ENCODE measurements at places on chromosomes 2 and 18.

DNA sequence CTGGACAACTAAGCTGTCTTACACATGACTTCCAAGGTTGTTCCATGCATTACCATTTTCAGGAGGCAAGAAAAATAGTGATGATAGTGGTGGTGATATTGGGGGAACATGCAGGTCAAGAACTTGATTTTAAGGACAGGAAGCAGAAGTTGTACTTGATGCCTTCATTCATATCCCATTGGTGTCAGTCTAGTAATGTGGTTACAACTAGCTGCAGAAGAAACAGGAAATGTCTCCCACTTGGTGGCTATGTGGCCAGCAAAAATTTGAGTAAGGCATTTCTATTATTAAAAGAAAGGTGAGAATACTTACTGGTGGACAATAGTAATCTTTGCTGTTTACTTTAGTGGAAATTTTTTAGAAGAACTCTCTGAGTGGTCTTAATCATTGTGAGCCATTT is 103.4 kb downstream of the ALMS1 start:
- no peak for DNase-seq

- DNase-seq, result no peak
Observed at GRCh38 chr2:40257340-40258134, 194.4 kb downstream of the SLC8A1 start.

DNA sequence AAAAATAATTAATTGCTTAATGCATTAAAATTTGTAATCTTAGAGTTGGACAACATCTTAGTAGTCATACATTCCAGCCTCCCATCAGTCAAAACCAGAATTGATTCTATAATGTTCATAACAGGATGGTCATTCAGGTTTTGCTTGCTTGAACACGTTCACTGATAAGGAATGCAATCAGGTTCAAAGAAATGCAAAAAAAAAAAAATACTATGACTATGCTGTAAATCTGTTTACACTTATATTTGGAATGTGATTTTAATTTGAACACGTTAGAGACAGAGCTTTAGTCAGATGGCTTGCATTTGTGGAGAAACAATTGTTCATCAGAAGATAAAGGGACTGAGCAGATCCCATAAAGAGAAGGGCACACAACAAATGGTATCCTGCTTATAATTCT is 131.3 kb upstream of the UNC80 start:
- DNase-seq, result no peak

DNA sequence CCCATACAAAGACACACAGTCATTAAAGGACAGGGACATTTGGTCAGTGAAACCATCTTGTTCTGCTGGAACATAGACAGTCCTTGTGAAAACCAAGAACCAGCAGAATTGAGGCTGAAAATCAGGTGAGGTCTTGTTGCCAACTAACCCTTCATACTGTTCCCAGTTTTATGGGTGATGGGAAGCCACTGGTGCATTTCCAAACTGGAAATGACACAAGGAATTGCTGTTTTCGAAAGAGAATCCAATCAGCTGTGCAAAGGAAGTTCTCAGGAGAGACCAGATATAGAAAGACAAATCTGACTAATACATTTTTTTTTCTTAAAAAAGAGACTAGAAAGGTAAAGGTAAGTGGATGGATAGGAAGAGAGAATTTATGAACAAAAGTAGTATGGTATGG is 948.2 kb downstream of the TSN start:
- DNase-seq, result no peak

DNA sequence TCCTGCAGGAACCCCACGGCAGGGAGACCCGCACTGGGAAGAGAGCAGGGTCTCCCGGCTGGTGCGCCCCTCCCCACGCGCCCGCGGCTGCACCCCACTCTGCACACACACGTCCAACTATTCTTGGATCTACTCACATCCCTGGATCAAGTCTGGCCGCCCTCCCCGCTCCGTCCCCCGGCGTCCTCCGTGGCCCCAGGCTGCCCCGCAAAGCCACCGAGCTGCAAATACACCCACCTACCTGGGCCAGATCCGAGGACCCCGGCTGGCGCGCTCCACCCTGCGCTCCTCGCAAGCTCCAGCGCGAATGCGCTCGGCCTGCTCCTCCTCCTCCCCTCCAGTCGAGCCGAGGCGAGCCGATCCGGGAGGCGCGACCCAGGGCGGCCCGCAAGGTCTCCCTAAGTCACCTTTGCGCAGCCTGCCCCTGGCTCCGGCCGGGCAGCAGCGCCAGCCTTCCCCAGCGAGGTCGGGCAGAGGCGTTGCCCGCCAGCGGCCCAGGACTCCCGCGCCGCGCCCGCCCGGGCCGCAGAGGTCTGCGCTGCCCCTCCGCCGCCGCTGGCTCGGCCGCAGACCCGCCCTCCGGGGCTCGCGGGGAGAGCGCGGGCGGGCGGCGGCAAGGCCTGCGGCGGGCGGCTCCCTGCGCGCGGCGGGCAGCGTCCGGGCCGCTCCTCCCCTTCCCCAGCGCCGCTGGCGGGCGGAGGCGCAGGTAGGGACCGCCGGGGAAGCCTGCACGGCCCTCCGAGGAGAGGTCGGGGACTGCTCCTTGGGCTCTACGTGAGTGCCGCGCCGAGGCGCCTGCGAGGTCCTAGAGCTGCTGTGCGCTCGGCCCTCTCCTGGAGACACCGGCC is 126.0 kb downstream of the OSBPL1A start:
- peak; percentile 24 for DNase-seq

DNA sequence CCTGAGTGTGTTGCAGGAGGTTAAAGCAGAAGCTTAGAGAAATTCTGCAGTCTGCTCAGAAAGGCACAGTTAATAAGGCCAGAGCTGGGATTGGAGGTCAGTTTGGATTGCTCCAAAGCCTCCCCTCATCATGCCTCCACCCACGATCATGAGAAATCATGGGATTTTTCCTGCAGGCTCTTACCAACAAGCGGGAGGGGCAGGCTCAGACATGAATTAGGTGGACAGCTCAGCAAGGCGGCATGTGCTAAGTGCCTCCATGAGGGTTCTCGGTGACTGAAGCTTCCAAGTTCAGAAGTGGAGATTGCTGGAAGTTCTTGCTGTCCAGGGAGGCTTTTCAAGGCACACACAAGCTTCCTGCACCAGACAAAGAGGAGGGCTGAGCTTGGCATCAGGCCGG is 163.8 kb downstream of the SETBP1 start:
- DNase-seq, result no peak

DNA sequence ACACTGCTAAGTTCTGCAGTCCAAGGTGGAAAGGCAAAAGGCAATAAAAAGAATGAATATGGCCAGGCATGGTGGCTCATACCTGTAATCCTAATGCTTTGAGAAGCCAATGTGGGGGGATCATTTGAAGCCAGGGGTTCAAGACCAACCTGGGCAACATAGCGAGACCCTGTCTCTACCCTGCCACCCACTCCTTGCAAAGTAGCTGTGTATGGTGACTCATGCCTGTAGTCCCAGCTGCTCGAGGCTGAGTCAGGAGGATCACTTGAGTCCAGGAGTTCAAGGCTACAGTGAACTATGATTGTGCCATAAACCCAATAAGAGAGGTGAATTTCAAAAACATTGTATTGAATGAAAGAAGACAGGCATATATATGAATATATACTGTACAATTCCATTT is 2.4 kb downstream of the MYL12B start:
- DNase-seq, result no peak

DNA sequence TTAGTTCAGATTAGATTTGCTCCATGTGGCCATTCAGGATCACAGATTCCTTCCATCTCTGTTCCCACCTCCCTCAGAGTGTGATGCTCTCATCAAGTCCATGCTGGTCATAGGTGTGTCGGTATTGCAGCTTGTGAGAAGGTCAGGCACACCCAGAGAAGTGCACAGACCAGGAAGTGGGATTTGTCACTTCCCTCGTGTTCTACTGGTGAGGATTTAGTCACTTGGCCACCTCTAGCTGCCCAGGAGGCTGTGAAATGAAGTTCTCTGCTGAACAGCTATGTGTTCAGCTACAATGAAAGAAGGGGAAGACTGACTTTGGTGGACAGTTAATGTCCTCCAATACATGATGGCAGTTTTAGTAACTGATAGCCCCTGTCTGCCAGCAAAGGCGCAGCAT is 3.5 kb upstream of the LANCL1 start:
- no peak for DNase-seq

GRCh38 chr2:72958542-72959385 is 41.4 kb downstream of the EMX1 start:
- no peak for DNase-seq

GRCh38 chr2:237663517-237664110 is 36.2 kb downstream of the LRRFIP1 start:
- DNase-seq, result no peak

DNA sequence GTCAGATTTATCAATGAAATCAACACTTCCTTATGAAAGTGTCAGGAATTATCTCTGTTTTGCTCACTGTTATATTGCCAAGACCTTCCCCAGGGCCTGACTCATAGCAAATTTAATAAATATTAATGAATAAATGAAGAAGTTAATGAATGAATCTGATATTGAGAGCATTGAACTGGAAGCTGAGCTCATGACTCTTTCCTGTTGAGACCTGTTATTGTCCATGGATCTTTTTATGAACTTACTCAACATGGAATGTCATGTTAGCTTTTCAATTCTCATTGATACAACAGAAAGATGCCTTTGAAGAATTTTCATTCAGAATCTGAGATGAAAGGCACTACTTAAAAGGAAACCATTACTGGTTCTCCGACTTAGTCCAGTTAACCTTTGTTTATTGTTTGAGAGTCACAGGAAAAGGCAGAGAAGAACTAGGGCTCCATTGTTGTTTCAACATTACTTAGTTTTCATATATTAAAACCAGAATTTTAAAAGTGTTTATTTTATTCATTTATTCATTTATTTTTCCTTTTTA is 90.4 kb upstream of the UNC80 start:
- DNase-seq, result no peak

DNA sequence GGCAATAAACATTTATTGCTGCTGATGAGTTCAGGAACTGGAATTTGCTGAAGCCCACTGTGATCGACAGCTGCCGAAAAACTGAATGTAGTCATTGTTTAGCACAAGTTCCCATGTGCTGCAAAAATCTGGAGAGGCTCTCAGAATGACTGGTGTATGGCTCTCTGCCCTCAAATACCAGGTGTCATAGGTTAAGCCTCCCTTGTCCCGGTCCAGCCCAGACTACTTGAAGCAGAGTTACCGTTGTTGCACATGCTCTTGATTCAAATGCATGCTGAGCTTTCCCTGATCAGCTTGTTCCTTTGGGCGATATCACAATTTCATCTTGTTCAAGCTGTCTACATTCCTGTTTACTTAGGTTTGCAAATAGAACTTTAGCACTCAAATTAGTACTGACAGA is 625.2 kb downstream of the CPS1 start:
- no peak for DNase-seq

DNA sequence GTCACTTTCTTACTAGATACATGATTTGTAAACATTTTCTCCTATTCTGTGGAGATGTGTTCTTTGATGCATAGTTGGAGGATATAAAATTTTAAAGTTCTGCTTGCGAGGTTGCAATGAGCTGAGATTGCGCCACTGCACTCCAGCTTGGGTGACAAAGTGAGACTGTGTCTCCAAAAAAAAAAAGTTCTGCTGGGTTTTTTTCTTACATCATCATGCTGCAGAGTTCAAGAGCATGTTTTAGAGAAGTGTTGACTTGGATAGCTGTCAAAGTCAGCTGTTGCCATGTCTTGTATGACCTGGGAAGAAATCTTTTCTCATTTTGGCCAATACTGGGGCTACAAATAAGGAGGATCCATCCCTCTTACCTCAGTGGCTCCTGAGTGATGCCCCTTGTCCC is 71.3 kb downstream of the UGGT1 start:
- DNase-seq, result no peak

DNA sequence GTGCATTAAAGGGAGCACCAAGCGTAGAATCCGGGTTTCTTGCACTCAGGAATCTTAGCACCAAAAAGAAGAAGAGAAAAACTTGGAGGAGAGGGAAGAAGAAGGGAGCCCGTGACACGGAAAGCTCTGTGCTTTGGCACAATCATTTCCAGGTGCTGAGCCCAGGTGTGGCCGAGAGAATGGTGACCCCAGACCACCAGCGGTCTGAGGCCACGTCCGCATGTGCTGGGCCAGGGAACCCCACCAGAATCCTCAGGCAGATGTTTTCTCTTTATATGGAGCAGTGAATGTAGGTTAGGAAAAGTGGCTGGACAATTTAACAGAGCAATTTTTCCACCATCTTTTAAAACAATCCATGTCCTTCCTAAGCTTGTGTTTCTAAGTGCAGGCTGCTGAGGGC is 520.9 kb downstream of the EPHA4 start:
- DNase-seq, result no peak

DNA sequence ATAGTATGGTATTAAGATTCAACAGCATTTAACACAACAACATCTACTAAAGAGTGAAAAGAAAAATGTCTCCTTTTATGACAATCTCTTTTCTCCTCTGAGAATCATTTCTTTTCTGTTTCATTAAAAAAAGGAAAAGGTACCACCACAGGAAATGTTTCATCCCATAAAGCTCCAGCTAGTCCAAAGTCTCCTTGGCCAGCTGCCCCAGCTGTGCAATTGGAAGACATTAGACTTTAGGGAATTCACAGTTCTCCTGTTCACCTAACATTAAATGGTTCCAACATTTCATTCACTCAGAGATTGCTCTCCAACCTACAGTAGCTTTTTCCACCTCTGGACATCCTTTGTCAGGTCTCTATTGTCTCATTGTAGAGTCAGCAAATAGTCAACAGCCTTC is 78.7 kb upstream of the YPEL5 start:
- no peak for DNase-seq

- DNase-seq, result no peak
Observed at GRCh38 chr2:96245609-96246390, 20.0 kb downstream of the TMEM127 start.

GRCh38 chr18:51091270-51091669 is 61.3 kb downstream of the SMAD4 start:
- no peak for DNase-seq

DNA sequence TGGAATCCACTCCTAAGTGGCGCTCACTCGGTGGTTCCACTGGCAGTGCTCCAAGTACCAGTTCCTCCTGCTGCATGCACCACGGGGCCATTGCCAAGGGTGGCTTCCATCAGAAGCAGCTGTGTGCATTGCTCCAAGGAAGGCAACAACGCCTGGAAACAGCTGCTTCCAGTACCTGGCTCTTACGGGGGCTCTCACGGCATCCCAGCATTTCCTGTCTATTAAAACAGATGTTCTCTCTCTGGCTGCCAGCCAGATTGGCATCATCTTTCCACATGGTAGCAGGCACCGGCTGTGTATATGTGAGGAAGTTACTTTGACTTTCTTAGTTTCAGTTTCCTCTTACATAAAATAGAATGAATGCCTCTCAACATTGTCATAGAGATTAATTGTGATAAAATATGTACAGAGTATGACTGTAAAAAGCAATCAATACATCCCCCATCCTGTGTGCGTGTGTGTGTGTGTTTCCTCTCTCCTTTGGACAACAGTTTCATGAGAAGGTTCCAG is 84.9 kb downstream of the CMPK2 start:
- peak; percentile 94 for DNase-seq

DNA sequence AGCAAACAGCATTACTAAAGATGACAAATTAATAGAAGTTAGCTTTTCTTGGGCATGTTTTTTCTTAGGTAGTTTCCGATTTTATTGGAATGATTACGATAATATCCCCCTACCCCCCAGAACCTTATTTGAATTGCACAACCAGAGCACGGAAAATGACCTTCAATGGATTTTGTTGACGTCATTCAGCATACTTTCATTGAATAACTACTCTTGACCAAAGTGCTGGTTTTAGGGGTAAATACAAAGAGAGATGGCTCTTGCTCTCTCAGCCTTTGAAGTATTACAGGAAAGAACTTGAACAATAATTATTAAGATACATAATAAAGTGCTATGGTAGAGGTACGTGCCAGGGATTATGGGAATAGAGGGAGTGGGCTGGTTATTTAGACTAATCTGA is 36.0 kb downstream of the VAPA start:
- DNase-seq, result no peak

- no peak for DNase-seq
Observed at GRCh38 chr2:234050455-234051135, at the start of gene SPP2. SPP2 (plus strand) TSS chr2:234050702; CDS start chr2:234050787, 85 bp downstream.

Measured in SHP77 (cell line).